ENCODE measurements at places on chromosomes 1 and 21.
A peak's percentile ranks its signal among the peaks of the same experiment; 100 is the strongest.

DNA sequence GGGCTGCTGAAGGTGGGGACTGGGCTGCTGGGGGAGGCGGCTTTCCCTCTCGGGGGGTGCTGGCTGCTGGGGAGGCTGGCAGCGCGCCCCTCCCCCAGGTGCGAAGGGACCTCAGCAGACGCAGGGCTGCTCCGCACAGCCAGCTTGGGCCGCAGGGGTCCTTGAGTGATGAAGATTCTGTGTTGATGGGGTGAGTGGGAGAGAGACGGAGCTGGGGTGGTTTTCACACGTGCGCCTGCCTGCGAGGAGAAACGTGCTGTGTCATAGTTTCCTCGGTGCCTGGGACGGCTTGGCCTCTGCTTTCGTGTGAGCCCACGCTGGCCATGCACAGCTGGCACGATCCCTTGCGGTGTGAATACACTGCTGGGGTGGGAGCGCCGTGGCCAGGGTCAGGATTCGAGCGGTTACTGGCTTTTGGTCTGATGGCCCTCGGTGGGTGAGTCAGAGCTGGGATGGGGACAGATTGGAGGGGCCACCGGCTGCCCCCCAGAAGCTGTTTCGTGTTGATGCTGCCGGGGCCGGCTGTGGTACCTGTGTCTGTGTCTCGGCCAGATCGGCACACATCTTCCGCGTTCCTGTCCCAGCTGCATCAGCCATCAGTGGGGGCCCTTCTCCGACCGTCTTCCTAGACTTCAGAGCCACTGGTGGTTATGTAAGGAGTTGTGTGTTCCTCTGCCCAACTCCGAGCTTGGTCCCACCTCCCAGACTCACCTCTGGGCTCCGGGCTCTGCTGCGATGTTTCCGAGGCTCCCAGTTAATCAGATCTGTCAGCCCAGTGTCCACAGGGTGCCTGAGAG is 24.9 kb downstream of the PRKCZ start:
- no peak for DNase-seq

GRCh38 chr1:229411434-229412055 is 22.3 kb downstream of the ACTA1 start:
- DNase-seq = no peak

DNA sequence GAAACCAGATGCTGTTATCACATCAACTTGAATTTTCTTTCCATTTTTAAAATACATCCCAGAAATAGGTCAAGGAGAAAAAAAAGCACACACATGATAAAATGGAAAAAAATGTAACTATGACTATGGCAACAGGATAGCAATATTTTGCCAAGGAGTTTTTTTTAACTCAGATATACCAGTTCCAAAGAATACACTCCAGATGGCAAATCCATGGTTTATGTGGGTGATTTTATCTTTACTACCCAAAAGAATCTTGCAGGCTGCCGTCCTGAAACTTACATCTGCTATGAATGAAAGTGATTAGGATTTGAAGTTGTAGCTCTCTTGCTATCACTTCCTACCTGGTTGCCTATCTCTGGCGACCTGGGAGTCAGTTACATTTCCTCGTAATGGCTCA is 91.0 kb upstream of the PLPPR4 start:
- peak; percentile 86 for DNase-seq

GRCh38 chr21:43974791-43975468 is 37.2 kb upstream of the TRAPPC10 start:
- no peak for DNase-seq

GRCh38 chr1:44120398-44120949 is 1.9 kb downstream of the KLF17 start:
- no peak for DNase-seq

- DNase-seq = no peak
These were observed 1.5 kb upstream of the MAGI3 start for GRCh38 chr1:113388621-113389358.

GRCh38 chr21:37863842-37864241 is 52.4 kb downstream of the KCNJ6 start:
- DNase-seq = no peak

DNA sequence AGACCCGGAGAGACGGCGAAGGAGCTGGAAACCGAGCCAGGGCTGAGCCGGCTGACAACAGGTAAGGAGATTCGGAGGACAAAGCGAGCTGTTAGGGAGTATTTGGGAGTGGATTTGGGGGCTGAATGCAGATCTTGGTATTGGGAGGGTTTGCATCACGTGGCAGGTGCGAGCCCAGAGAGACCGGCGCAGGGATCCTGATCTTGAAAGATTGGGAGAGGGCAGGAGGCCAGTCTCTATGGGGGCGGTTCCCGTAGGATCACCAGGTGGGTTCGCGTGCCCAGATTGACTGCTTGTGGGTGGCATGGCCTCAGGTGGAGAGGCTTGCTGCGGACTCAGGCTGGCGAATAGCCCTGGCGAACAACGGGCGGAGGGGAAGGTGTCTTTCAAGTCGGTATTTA is 204 bp downstream of the CIART start:
- no peak for DNase-seq

- DNase-seq = no peak
These were observed 462.1 kb upstream of the DEPDC1 start for GRCh38 chr1:68958958-68959357.

DNA sequence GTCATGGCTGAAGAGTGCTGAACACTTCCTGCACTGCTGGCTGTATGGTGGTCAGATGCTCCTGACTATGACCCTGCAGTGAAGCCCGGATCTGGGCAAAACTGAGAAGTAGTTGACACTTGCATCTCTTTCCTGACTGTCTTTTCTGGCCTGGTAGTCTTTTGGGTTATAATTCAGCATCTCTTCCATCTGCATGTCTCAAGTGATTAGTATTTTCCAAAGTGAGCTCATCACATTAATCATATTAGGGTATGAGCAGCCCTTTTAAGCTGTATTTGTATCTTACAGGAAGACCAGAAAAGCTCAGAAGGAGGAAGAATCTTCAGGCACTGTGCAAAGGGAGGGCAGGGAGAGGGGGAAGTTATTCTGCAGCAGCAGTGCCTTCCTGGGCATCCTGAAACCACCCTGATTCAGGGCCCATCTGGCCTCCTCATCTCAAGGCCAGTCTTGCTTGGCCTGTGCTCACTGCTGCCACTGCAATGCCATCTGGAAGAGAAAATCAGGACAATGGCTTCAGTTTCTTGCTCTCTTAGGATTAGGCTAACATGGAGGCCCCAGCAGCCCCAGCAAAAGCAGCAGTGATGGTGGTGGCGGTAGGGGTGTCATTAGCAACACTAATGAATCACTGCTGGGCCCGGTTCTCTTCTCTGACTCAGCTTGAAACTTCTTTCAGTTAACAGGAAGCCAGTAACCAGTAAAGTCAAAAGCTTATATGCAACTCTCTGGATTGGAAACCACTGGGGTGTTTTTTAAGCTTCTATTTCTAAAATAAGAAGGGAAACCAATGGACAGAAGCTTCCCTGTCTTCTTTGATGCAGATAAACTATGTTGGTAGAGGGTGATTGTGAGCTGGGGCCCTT is 63.3 kb upstream of the WDR26 start:
- DNase-seq = peak; percentile 32

DNA sequence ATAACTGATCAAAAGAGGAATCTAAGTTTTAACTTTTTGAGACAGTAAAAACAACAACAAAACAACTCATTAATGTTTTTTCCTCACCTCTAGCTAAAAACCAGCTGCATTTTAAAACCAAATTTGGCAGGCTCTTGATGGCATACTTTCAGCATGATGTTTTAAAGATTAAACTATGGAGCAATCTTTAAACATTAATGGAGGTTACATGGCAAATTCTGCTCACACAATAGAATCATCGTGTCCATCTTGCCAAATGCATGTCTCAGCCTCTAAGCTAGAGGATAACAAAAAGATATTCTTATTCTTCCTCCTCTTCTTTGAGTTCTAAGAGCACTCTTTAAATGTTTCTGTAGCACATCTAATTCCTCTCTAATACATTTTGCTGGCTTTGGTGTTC is 579.8 kb upstream of the PKN2 start:
- no peak for DNase-seq

- DNase-seq = no peak
These were observed 62.6 kb upstream of the DENND1B start for GRCh38 chr1:197837911-197838310.

GRCh38 chr1:63975481-63975880 is 201.7 kb downstream of the ROR1 start:
- DNase-seq = no peak

- DNase-seq = no peak
These were observed 71.1 kb downstream of the LAMC1 start for GRCh38 chr1:183094351-183094750.

- no peak for DNase-seq
These were observed 2.5 kb upstream of the CERS2 start for GRCh38 chr1:150976879-150977694.

- DNase-seq = no peak
These were observed 4.7 kb downstream of the CCDC190 start for GRCh38 chr1:162856260-162856659.

DNA sequence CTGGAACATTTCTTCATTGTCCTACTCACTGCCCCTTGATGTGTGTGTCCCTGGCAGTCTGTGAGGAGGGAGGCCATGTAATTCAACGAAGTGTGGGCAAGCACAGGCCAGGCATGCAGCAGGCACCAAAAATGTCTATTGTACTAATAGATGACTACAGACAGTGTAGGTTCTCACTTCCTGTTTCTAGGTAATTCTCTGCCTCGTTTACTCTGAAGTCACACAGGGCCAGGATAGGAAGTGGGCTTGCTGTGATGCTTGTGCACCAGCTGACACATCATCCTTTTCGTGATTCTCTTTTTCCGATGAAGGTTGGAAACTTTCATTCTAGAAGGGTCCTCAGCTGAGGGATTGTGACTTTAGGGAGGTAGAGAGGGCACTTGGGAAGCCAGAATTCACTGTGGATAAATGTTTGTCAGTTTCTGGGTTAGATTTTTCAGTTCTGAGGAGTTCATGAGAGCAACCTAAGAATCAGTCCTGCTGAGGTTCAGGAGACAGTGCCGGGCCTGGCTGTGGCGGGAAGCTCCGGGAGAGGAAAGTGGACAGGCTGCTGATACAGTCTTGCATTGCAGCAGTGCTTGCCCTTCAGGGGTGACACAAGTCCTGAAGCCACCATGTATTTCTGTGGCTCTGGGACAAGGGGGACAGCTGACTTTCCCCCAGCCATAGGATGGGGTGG is 4.3 kb upstream of the CSF1 start:
- no peak for DNase-seq

- no peak for DNase-seq
These were observed 253.1 kb upstream of the FGGY start for GRCh38 chr1:59043796-59044195.

- DNase-seq = no peak
These were observed 4.3 kb downstream of the REN start for GRCh38 chr1:204161609-204162493.

DNA sequence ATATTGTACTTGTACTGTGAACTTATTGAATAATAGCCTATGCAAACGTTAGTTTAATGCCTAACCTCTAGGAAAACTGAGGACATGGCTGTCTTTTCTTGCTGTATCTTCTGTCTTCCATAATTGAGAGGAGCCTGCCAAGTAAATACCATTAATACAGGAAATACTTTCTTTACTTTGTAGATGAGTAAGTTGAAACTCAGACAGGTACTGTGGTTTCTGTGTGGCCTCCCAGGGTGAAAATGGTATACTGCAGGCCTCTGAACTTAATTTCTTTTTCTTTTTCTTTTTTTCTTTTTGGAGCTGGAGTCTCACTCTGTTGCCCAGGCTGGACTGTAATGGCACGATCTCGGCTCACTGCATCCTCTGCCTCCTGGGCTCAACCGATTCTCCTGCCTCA is 208.8 kb upstream of the ADGRL4 start:
- DNase-seq = no peak

GRCh38 chr1:233603478-233603877 is 10.4 kb upstream of the KCNK1 start:
- no peak for DNase-seq

DNA sequence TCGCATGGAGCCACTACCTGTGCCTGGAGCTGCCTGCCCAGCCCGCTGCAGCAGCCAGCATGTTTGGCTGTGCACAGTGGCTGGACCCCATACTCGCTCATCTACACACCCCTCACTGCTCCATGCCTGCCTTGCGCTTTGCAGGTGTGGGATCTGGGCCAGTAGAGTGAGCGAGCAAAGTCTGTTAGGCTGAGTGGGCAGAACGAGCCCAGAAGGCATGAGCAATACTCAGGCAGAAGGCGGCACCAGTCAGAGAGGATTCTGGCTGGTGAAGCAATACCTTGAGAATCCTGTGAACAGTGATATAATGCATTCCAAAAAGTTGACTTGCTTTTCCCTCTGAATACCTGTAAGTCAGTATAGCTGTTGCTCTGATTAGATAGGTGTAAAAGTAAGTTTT is 816.4 kb downstream of the KCNT2 start:
- no peak for DNase-seq

DNA sequence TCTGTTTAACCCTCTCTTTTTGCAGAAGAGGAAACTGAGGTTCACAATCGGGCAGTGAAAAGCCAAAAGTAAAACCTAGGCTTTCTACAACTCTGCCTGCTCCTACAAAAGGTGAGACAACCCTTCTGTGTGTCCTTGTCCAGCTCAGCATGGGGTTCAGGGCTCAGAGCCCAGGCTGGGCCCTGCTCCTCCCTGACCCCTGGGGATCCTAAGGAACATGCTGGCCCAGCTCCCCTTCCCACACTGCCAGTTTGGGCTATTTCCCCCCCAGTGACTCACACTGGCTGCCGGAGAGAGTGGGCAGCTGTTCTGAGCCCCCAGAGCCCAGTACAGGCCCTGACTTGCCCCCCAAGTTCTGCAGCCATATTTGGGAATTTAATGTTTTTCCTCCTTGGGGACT is 8.9 kb downstream of the FAM229A start:
- DNase-seq = no peak

GRCh38 chr1:156494309-156494895 is 6.2 kb downstream of the MEF2D start:
- no peak for DNase-seq

GRCh38 chr1:111600886-111601386 is 18.7 kb upstream of the RAP1A start:
- no peak for DNase-seq

DNA sequence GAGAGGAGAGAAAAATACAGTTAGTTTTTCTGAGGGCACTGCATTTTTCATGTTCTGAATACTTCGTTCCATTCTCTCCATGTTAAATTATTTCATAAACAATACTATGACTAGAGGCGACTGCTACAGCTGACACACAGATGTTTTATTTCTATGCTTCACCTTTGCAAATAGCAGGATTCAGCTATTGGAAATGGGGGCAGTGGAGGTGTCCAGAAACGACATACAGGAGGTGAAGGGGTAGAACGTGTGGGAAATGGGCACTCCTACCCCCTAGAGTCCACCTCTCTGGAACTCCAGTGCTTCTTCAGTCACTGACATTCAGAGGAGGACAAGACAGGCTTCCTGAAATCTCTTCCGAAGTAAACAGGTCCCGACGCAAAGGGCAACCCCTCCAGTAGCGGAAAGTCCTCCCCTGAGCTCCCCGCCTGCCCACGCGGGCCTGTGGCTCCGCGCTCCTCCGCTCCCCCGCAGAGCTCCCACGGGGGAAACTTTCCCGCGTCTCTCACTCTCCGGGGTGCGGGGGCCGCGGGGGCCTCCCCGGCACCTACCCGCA is 480 bp downstream of the DPYD start:
- DNase-seq = no peak
